ENCODE measurements at places on chromosomes 6 and 20. TPM values are rescaled to one million over a fixed set of nuclear protein-coding genes. Genes with fewer than 3 reads are reported as not detected.

GRCh38 chr6:43016943-43017334, 2.9 kb downstream of the KLHDC3 start:
- no peak for DNase-seq

DNA sequence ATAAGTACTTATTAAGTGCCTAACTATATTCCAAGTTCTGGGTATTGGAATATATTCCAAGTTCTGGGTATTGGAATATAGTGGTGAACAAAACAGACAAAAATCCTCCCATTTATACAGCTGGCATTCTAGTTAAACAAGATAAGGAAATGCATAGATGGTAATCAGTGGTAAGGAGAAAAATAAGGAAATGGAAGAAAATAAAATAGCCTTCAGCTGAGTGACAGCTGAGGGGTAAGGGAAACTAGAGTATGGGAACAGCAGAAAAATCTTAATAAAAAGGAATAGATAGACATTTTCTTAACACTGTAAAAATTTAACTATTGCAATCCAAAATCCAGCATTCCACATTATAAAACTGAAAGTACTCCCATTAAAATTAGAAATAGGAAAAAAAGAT, 17.2 kb upstream of the WFDC10A start:
- DNase-seq, result no peak

DNA sequence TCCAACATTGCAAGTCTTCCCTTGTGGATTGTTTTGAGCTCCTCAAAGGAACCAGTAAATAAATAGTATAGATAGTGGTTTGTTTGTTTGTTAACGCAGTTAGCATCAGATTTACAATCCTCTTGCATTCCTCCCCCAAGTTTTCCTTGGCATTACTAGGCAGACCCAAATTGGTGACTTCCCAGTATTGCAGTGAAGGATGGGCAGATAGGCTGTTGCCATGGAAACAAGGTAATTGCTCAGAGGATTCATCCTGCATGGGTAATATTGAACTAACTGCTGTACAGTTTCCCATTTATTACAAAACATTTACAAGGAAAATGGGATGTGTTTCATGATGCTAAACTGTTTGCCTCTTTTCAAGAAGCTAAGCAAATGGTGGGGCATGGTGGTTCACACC, 477.2 kb downstream of the EPM2A start:
- no peak for DNase-seq

GRCh38 chr6:13908955-13909381, 15.8 kb upstream of the RNF182 start:
- DNase-seq, result no peak

The RSPO3 gene
- 4.9 TPM for total RNA-seq

The CST1 gene
- total RNA-seq, result not detected

The SAMD5 gene
- 45.9 TPM for total RNA-seq

The RCAN2 gene
- 23.7 TPM for total RNA-seq

Data from urinary bladder (tissue), 4 donors.